ENCODE measurements at places on chromosomes 1 and 21.

- no peak for DNase-seq
Measured at GRCh38 chr1:169160845-169161495, 54.5 kb downstream of the ATP1B1 start.

- no peak for DNase-seq
Measured at GRCh38 chr1:200923601-200924000, 28.9 kb downstream of the INAVA start.

DNA sequence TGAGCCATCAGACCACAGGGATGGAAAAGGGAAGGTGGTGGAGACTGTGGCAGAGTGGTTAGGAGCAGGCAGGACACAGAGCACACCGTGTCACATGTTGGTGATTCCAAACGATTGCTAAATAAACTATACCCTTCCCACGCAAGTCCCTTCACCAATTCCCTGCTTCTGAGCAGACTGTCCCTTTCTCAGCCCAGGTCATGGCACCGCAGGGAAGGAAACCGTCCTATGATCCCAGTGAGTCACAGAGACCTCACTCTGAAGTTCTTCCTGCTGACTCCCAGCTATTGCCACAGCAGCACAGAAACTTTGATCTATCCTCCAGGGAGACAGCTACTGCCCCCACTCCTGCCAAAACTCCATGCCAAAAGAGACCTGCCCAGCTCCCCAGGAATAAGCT is 19.2 kb downstream of the RIMS3 start:
- DNase-seq, result peak; percentile 32

DNA sequence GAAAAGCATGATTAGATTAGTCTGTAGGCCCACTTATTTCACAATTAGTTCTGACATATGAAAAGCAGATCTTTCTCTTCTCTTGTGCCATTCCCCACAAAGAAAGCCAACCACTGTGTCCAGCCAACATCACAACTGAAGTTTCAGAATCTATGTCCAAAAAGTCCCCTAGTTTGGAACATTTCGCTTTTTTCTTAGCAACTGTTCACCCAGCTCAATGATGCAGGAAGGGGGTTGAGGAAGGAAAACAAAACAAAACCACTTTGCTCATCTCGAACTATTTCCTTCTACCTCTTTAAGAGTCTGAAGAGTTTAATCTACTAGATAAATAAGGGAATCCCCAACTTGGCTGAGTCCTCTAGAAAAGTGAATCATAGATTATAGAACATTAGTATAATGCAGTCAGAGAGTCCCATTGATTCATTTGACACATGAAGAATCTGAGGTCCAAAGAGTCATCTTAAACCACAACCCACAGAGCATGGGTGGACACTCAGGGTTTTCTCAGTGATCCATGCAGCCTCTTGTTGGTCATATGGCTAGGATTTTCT is 159.3 kb upstream of the SGIP1 start:
- no peak for DNase-seq

DNA sequence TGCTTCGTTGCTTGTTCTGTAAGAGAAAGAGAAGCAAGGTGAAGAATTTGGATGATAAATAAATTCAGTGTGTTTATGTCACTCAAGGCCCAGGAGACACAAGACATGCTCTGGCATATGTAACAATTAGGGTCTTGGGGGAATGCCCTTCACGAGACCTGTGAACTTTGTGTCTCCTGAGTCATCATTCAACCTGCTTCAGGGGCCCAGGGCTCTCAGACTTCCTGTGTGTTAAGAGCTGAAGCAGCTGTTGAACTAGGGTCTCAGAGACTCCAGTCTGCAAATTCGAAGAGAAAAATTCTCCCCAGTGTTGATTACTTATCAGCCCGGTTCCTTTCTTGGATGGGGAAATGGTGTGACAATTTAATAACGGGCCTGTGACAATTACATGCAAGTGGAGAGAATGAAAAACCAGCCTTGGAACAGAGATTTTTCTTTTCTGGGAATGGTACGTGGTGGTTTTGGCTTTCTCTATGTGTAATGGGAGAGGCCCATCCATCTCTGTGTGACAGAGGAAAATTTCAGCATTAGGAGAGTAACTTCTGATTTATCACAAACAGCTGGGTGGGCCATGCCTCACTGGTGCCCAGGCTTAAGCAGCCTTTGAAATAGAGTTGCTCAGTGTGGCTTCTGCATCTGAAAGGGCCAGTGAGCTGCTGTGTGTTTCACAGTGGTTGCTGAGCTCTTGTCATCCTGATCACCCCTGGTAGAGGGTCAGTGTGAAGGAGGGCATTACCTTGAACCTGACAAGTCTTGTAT is 22.4 kb downstream of the HUNK start:
- no peak for DNase-seq

All from cardiac muscle cell (in vitro differentiated cells and primary cell).